ENCODE measurements at places on chromosomes 13 and 19.
A peak's percentile ranks its signal among the peaks of the same experiment; 100 is the strongest.

DNA sequence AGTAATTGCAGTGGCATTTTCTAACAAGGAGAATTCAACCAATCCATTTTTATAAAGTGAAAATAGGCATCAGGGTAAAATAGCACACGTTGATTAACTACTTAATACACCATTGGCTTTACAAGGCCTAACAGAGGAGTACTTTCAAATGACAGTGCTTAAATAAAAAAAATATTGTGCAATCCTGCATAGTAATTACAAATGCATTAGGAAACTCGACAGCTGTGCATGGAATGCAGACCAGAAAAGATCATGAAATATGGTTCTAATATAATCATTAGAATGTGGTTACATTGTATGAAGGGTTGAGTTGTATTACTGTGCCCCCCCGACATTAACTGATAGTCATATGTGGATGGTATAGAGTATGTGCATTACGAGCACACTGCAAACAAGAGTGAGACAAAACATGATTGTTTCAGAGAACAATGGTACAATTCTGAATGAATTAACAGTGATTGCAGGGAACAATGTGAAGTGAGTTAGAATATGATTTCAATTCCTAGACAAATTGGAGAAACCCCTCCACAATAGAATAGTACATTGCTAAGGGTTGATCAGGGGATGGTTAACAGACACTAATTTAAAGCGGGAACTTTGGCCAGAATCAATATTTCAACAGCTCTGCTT, 270.6 kb downstream of the GPC5 start:
- no peak for DNase-seq

GRCh38 chr13:49844181-49844580, 51.7 kb upstream of the KPNA3 start:
- DNase-seq = no peak

GRCh38 chr13:41954226-41954625, 6.7 kb downstream of the VWA8 start:
- DNase-seq = no peak

GRCh38 chr13:79271616-79272015, 134.4 kb downstream of the RBM26 start:
- no peak for DNase-seq

DNA sequence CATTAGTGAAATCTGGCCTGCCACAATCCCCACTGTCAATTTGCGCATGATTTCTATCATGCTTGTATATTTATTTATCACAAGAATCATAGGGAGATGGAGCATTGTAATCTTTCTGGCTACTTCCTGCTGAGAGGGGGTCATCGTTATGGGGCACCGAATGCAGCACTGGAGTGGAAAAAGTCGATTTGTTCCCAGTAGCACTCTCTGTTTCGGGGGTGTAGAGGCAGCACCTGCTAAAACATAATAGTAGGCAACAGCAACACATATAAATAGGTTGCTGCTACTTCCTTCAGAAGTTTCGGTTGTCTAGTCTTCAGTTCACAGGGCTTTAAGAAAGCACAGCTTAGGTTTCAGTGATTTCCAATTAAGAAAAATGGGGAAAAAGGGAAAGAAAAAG, 23.4 kb upstream of the CEACAM21 start:
- no peak for DNase-seq

DNA sequence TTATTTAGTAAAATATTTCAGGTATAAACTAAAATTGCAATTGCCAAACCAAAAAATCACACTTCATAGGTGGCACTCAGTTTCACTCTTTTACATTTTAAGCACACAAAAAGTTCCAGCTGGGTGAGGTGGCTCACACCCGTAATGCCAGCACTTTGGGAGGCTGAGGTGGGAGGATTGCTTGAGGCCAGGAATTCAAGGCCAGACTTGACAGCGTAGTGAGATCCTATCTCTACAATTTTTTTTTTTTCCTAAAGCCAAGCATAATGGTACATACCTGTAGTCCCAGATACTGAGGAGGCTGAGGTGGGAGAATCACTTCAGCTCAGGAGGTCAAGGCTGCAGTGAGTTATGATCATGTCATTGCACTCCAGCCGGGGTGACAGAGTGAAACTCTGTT, 20.6 kb upstream of the SLC46A3 start:
- no peak for DNase-seq

GRCh38 chr19:55362990-55363716, at the start of gene GARIN5B:
GARIN5B (minus strand) TSS chr19:55363260; CDS start chr19:55363066, 194 bp downstream.
- no peak for DNase-seq

DNA sequence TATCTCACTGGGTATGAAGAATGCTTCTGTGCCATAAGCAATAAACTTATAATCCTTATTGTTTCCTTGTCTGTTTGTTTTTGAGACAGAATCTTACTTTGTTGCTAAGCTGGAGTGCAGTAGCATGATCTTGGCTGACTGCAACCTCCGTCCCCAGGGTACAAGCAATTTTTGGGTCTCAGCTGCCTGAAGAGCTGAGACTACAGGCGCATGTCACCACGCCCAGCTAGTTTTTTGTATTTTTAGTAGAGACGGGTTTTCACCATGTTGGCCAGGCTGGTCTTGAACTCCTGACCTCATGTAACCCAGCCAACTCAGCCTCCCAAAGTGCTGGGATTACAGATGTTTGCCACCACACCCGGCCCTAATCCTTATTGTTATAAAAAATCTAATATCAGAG, 112.5 kb downstream of the MYO16 start:
- DNase-seq = no peak

DNA sequence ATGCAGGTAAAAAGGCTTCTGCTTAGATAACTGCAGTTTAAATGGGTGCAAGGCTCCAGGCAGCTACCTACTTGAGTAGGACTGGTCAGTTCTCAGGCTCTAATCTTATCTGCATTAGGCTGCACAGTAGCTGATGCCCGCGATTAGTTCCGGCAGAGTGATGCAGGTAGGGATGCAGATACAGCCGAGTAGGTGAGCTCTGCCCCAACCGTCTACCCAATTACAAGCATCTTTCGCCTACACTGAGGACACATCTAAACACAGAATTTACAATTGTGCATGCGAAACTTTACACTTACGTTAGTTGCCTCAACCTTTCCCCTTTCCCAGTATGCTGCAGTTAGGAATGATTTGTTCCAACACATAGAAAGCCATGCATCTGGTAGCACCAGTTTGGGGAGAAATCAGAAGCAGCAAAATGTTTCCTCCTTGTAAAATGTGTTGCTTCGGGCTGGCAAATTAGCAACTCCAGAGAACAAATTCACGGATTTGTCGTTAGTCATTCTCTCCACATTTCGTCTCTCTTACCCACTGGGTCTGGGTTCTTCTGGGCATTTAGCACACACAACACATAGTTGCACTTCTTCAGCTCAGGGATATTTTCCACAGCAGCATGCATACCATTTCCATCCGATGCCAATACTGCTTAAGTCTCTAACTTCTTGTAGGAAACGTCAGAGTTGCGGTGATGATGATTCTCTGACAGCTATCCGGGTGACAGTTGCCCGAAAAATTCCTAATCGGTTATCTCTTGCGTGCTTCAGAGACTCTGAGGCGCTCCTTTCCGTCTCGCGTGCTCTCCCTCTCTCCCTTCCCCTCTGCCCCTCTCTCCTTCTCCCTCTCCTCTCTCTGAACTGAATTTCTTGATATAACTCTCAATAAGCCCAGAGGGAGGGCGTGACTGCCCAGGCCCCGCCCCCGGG, at the start of gene PCDH9:
Gene PCDH9, minus strand, starts transcription at position 856 of the 923 bp plus-strand sequence. CDS start 1,896 bp downstream, outside the sequence.
- DNase-seq = no peak

GRCh38 chr19:3186891-3187661, 1.3 kb downstream of the NCLN start:
- DNase-seq = no peak

DNA sequence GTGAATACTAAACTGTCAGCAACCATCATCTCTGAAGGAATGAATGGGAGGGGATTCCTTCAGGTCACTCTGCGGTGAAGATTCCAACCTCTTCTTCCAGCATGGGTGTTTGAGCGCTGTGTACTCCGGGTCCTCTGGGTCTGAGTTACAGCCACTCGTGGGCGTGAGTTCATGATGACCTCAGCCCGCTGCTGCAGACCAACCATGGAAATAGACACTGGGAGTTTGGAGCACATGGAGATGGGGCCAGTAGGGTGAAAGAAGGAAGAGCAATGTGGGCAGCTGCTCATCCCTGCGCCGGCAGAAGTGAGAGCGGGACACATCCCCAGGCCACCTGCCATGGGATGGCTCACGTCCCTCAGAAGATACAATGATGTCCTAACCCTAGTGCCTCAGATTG, 16.8 kb upstream of the RAB20 start:
- no peak for DNase-seq

- no peak for DNase-seq
These were observed 16.5 kb upstream of the FOSB start for GRCh38 chr19:45451131-45451849.

DNA sequence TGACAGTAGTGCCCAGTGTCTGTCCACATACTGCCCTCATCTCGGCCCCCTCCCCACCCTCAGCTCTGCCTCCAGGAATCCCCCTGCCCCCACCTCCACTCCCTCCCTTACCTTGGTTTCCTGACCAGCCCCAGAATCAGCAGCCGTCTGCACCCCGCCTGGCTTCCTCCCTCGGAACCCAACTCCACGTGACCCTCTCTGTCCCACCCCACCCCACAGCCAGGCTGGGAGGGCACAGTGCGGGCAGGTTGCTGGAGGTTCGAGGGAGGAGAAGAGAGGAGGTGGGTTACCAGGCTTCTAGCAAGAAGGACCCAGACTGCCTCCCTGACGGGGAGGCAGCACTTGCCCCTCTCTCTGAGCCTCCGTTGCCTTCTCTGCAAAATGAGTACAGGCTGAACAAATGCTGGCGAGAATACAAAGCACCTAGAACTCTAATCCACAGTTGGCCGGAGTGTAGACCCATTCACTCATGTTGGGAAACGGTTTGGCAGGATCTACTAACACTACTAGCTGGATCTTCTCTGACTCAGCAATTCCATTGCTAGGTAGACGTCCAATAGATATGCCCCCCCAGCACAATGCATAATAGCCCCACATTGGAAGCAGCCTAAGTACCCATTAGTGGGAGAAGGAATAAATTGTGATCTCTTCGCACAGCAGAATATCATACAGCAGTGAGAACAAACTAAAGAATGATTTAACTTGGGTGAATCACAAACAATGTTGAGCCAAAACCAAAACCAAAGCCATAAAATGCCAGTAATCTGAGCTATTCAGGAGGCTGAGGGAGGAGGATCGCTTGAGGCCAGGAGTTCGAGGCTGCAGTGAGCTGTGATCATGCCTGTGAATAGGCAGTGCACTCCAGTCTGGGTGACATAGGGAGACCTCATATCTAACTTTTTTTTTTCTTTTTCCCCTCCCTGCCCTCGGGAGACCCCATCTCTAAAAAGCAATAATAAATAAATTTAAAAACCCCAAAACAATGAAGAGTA, at the start of gene RASAL3:
Gene RASAL3, minus strand, starts transcription at position 151 of the 992 bp plus-strand sequence. CDS start 186 bp downstream, outside the sequence.
- DNase-seq = no peak

DNA sequence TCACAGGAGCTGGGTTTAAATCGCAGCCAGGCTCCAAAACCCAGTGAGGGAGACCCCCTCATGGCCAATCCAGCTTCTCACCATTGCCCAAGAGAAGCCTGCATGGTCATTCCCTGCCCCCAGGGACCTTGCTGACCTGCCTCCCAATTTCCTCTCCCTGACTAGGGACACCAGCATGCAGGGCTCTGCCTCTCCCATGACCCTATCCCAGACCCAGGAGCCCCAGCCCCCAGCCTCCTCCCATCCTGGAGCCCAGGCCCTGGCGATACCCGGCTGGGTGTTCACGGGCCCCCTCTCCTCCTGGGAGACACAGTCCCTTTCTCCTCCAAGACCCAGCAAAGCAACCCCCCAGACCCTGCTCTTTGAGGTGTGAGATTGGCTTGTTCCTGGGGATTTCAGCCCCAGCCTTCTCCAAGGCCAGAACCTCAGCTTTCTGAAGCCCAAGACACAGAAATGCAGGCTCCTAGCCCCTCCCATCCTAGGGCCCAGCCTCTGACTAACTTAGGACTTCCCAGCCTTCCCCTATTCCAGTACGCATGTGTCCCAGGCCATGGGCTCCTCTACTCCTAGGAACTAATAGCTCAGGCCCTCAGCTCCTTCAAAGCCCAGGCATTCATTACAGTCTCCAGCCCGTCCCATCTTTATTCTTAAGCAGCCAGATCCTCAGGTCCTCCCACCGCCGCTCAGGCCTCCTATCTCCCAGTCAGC, 1.1 kb downstream of the GYS1 start:
- peak; percentile 75 for DNase-seq

DNA sequence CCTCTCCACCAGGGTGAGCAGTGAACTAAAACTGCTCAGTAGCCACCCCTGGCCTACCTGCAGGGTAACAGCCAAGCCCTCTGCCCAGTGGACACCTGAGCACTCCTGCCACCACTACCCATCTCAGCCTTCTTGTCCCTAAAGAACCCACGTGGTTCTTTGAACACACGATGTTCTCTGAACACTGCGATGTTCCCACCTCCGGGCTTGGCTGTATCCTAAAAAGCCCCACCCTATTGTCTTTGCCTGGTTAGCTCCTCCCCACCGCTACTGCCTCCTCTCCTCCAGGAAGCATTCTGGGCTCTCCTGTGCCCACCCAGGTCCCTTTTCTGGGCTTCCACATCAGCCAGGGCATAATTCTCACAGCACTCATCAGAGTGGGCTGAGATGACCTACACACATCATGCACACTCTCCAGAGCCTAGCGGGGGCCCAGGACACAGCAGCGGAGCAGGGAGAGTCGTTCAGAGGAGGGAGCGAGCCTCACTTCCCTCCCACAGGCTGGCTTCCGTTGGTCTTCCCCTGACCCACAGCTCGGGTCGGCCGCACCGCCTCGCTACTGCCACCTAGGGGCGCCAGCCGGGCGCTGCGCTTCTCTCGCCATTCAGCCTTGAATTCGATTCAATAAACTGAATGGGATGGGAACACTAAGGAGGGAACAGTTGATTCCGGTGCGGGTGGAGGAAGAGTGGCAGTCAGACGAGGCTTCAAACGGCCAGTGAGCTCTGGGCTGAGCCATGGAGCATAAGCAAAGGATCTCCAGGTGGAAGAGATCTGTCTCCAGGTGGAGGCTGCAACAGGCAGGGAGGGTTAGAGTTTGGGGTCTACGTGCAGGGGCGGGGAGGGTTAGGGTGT, 3.2 kb downstream of the ELAVL1 start:
- DNase-seq = peak; percentile 55

DNA sequence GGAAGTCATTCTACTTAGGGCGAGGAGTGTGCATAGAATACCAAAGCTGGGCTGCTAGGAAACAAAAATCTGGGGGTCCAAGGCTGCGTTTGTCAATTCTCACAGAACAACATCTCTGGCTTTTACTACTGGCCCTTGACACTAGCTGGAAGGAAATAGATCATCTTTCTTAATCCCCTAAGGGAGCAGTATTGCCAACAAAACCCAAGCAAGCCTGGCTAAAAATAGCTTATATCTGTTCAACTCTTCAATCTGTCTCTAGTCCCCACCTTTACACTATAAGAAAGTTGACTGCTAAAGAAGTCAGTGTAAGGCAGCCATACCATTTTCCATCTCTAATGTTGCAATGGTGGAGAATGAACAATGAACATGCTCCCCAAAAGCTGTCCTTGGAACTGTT, 107.8 kb upstream of the SPRY2 start:
- no peak for DNase-seq

GRCh38 chr19:28618504-28618903, 594.4 kb downstream of the UQCRFS1 start:
- DNase-seq = no peak

GRCh38 chr13:43150369-43151207, 127.2 kb downstream of the DNAJC15 start:
- no peak for DNase-seq

Data from fibroblast of the conjunctiva (primary cell).